GM18507 (cell line): ENCODE measurements at places on chromosomes 13 and 19.

- DNase-seq: no peak
Observed at GRCh38 chr13:39095500-39095899, 57.2 kb downstream of the NHLRC3 start.

DNA sequence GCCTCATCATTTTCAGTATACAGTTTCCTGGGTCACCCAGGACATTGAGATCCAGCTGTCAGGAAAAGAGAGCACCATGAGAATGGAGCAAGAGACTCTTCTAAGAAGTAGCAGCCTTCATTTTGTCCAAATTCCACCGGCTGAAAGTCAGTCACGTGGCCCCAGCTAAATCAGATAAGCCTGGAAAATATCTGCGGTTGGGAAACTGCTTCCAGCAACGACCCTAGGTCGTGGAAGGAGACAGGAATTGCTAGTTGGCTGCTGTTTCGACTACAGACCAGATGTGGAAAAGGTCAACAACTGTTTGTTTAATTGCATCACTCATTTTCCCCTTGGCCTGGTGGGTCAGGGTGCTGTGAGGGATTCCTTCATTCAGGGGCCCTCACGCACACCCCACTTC, 107.0 kb downstream of the ZNF536 start:
- no peak for DNase-seq

- no peak for DNase-seq
Observed at GRCh38 chr13:73625562-73626339, 508.5 kb downstream of the KLF12 start.

- no peak for DNase-seq
Observed at GRCh38 chr13:32907211-32907610, 109.0 kb upstream of the KL start.

GRCh38 chr13:99729745-99730144, 228.5 kb downstream of the TM9SF2 start:
- DNase-seq: no peak

DNA sequence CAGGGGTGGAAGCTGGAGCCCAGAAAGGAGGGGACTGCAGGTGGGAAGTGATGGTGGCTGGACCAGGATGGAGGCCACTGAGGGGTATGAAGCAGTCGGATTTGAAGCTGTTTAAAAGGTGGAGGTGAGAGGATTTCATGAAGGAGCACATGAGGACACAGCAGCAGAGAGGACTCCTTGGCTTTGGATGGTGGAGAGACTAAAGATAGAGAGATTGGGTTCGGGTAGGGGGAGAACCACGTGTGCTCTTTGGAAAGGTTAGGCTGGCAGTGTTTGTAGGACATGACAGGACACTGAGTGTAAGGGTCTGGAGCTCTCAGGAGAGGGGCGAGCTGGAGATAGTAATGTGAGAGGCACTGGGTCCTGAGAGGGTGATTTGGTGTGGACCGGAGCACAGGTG, 8.8 kb downstream of the SNRPD2 start:
- DNase-seq: no peak

DNA sequence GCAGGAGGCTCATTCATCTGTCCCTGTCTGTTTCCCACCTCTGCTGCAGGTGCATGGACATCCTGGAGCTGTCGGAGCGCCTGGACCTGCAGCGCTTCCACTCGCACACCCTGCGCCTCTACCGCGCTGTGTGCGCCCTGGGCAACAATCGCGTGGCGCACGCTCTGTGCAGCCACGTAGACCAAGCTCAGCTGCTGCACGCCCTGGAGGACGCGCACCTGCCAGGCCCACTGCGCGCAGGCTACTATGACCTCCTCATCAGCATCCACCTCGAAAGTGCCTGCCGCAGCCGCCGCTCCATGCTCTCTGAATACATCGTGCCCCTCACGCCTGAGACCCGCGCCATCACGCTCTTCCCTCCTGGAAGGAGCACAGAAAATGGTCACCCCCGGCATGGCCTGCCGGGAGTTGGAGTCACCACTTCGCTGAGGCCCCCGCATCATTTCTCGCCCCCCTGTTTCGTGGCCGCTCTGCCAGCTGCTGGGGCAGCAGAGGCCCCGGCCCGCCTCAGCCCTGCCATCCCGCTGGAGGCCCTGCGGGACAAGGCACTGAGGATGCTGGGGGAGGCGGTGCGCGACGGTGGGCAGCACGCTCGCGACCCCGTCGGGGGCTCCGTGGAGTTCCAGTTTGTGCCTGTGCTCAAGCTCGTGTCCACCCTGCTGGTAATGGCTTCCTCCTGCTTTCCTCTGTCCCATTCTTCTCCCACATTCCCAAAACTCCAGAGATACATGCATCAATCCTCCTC, 52.2 kb downstream of the RYR1 start:
- DNase-seq: no peak

DNA sequence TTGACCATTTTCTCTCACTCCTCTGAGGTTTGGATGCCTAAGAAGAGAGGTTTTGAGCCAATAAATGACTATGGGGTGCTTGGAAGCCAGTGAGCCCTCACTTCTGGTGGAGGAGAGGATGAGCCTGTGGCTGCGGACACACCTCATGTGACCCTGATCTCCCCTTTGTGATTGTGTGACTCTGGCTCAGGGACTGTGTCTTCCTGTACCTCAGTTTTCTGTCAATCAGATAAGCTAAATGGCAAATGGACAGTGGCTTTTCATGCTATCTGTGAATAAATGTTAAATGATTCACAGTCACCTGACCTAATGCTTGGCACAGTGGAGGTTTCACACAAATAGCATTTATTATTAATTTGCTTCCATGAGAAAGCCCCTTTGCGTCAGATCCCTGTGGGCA, 2.7 kb downstream of the PSG8 start:
- DNase-seq: no peak

- DNase-seq: no peak
Observed at GRCh38 chr19:46812977-46813838, 24.8 kb upstream of the SLC1A5 start.

DNA sequence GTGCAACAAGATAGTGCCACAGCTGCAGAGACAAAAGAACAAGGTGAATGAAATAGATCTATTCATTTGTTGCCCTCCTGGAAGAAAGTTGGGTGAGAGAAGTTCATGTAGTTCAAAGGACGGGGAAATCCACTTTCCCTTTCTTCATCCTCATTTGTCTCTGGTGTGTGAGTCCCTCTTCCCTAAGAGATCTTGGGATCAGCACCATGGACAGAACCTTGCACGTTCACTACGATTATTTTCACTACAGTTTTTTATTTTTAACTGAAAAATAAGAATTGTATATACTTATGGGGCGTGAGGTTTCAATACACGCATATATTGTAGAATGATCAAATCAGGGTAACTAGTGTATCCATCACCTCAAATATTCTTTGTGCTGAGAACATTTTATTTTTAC, 29.2 kb downstream of the NLRP5 start:
- no peak for DNase-seq

- peak; percentile 64 for DNase-seq
Observed at GRCh38 chr19:1025960-1026782, at the start of gene CNN2. Gene CNN2, plus strand, starts transcription at chr19:1026608. Its CDS starts 54 bp downstream, at chr19:1026662.

- peak; percentile 77 for DNase-seq
Observed at GRCh38 chr19:10085641-10086590, at the start of gene SHFL. Gene SHFL, plus strand, starts transcription at chr19:10086317. Its CDS starts 111 bp downstream, at chr19:10086428.

DNA sequence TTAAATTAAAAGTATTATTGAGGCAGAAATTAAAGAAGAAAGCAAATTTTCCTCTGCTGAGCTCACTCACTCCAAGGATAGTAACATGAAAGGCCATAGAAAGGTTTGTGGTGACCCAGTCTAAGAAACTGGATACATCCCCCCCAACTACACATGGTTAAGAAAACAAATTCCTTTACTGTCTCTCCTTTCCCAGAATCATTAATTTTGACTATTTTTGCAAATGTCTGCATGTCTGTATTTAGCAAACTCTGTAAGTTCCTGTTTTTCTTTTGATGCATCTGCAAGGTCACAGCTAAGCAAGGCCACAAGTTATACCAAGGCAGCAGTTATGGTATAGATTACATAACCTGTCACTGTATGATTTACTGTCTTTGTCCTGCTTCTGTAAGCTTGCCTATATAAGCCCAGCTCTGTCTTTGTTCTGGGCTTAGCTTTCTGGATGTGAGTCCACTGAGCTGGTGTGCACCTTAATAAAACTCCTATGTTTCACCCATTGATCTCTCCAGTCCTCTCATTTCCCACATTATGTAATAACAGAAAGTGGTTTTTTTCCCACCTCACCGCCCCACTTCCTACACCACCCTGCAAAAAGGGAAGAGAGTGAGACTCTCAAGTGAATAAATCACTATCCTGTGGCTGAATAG, 8.5 kb upstream of the ZNF83 start:
- DNase-seq: no peak

- no peak for DNase-seq
Observed at GRCh38 chr13:32728327-32728726, 142.1 kb downstream of the PDS5B start.

- no peak for DNase-seq
Observed at GRCh38 chr13:43263047-43263446, 239.7 kb downstream of the DNAJC15 start.

DNA sequence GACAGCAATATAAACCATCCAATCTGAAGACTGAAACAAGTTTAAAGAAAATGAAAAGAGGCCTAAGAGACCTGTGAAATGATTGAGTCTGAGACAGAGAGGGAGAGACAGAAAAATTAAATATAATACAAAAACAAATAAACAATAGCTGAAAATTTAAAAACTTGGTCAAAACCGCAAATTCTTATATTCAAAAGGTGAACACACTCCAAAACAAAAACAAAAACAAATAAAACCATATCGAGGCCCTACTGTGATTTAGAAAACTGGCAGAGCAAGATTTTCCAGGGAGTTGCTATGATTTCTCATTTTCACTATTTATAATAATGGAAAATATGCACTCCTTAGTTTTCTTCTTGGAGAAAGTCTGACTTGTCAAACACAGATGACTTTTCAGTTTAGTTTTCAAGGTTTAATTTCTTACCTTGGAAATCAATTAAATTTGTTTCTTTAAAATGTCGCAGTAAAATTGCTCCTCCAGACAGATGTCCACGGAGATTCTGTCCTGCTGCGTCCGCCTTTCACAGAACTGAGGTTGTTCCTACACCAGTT, 1420.3 kb downstream of the UQCRFS1 start:
- DNase-seq: no peak

GRCh38 chr13:110914081-110914330, 863 bp downstream of the ANKRD10 start:
- no peak for DNase-seq

GRCh38 chr19:39057615-39058014, 25.3 kb upstream of the FBXO27 start:
- DNase-seq: no peak

- no peak for DNase-seq
Observed at GRCh38 chr13:24221007-24221406, 60.5 kb downstream of the SPATA13 start.
